H9 (cell line): ENCODE measurements at places on chromosomes 6 and 20. TPM values are rescaled to one million over a fixed set of nuclear protein-coding genes. Genes with fewer than 3 reads are reported as not detected.

DCBLD1 gene
- total RNA-seq: 8.5 and 10.1 TPM in 2 replicates

COL21A1 gene
- total RNA-seq: 1.4 and 1.8 TPM in 2 replicates

DEFB124 gene
- total RNA-seq: not detected in 2 replicates

MLN gene
- total RNA-seq: not detected in 2 replicates

DNA sequence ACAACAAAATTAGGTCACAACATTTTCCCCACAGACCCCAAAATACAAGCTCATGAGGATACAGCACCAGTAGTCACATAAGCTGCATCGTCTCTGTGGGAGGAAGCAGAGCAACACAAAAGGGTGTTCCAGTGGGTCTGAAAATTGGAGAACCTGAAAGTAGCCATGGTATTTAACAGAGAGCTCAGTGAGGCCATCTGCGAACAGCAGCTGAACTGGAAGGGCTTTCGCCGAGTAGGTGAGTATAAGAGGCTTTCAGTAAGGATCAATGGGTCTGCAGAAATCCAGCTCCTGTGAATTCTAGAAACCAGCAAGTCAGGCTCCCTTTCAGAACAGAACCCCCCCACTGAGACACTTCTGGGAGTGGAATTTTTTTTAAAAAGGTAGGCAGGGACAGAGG is 120.0 kb upstream of the RREB1 start:
- no peaks in the 10 kb centered on the region for H3K36me3 ChIP-seq
- H3K27ac ChIP-seq: no peak overlapping the region
- no peaks in the 10 kb centered on the region for H3K27me3 ChIP-seq
- no peak overlapping the region for H3K4me3 ChIP-seq

GRCh38 chr6:110897433-110897832 is 22.8 kb downstream of the AMD1 start:
- no peak for DNase-seq
- H3K4me3 ChIP-seq: no peak overlapping the region
- peaks cover 59% of the 10 kb centered on the region for H3K36me3 ChIP-seq
- no peaks in the 10 kb centered on the region for H3K27me3 ChIP-seq
- H3K4me1 ChIP-seq: no peaks in the 10 kb centered on the region

DNA sequence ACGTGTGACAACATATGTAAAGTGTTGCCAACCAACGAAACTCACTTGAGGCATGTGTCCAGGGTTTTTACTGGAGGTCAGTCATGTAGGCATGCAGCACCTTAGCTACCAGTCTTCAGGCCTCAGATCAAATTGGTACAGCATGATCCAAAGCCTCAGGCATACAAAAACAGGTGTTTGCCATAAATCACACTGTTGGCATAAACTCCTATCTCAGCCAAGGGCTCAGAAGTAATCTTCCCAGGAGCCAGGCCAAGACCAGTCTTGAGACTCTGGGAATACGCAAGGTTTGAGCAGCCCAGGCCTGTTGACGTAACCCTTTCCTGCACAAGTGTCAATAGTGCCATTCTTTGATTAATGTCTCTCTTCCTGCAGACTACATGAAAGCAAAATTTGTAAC is 163.5 kb downstream of the PRL start:
- peaks cover 22% of the 10 kb centered on the region for H3K36me3 ChIP-seq
- no peak overlapping the region for H3K27ac ChIP-seq
- DNase-seq: no peak
- H3K4me1 ChIP-seq: peaks cover 2% of the 10 kb centered on the region; the same call in 1 of the 2 replicates

GRCh38 chr20:62119591-62120364 is 2.5 kb upstream of the LSM14B start:
- H3K36me3 ChIP-seq: peaks cover 8% of the 10 kb centered on the region
- no peak overlapping the region for H3K4me3 ChIP-seq
- no peak overlapping the region for H3K27ac ChIP-seq

GRCh38 chr6:56958481-56958880 is 3.6 kb downstream of the BEND6 start:
- no peaks in the 10 kb centered on the region for H3K36me3 ChIP-seq
- H3K4me1 ChIP-seq: peaks cover 2% of the 10 kb centered on the region; the same call in 1 of the 2 replicates
- no peak overlapping the region for H3K27ac ChIP-seq
- H3K27me3 ChIP-seq: no peaks in the 10 kb centered on the region; the same call in 1 of the 2 replicates

DNA sequence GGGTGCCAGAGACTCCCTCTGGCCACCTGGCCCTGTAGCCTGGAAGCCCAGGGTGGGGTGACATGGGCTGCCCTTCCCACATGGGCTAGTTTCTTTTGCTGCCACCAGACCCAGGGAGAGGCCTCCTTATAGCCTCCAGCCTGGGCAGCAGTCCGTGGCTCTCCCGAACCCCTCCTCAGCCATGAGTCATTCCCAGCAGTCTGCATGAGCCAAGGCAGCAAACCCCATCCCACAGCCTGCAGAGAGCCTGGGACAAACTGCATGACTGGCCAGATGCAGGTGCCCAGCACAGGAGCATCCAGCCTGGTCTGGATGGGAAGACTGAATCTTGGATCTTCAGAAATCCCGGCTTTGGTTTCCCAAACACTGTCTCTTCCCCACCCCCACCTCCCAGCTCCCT is 75.7 kb downstream of the MRPL14 start:
- no peaks in the 10 kb centered on the region for H3K27me3 ChIP-seq
- no peaks in the 10 kb centered on the region for H3K36me3 ChIP-seq
- no peak overlapping the region for H3K27ac ChIP-seq
- H3K4me1 ChIP-seq: peaks cover 4% of the 10 kb centered on the region; the same call in 1 of the 2 replicates

DNA sequence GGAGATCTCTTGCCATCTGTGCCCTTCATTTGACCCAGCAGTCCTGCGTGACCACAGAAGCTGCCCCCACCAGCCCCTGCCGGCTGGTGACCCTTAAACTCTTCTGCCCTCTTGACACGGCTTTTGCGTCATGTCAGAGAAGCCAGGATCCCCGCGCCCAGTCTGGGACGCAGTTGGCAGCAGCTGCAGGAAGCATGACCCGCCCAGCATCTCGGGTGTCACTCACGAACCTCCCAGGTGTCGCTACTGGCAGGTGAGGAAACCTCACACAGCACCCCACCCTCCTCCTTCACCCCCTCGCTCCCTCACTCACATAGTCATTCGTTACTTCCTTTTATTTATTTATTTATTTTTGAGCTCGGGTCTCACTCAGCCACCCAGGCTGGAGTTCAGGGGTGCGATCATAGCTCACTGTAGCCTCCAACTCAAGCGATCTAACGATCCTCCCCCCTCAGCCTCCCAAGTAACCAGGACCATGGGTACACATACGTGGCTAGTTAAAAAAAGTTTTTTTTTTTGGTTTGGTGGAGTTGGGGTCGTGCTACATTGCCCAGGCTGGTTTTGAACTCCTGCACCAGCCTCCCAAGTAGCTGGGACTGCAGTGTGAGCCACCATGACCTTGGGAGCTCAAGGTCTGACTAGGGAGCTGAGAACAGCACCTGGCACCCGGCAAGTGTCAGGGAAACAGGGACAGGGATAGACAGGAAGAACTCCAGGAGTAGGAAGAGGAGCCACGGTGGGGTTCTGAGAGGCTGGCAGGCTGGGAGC is 14.1 kb upstream of the SPDEF start:
- no peak for DNase-seq
- no peaks in the 10 kb centered on the region for H3K27me3 ChIP-seq
- no peaks in the 10 kb centered on the region for H3K36me3 ChIP-seq
- H3K4me1 ChIP-seq: no peaks in the 10 kb centered on the region
- no peak overlapping the region for H3K4me3 ChIP-seq

DNA sequence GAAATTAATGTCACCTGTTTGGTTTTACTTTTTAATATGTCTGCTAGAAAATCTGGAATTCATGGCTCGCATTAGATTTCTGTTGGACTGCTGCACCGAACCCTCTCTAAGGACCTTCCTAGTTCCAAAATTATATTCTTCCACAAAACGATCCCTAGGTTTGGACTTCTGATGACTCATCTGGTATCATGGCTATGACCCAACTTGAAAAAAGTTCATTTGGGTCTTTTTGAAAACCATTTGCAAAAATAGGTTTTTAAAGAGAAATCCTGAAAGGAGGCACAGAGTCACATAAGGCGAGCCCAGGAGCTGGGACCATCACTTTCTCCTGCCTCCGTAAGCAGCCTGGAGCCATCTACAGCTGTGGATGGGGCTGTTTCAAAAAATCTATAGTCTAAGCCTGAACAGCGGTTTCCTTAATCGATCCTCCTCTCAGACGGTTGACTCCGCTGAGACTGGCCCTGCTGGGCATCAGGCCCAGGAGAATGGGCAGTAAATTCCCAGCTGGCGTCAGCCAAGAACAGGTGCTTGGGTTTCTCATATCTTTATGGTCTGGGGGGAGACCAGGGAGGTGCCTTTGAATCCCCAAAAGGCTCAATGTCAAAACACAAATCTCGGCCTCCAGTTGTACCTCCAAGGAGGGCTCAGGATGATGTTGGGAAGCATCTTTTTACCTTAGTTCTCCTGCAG is 44.6 kb downstream of the SLC24A3 start:
- H3K27me3 ChIP-seq: no peaks in the 10 kb centered on the region
- no peaks in the 10 kb centered on the region for H3K36me3 ChIP-seq

- H3K27ac ChIP-seq: no peak overlapping the region
- H3K36me3 ChIP-seq: peaks cover 23% of the 10 kb centered on the region
- no peaks in the 10 kb centered on the region for H3K4me1 ChIP-seq
- no peaks in the 10 kb centered on the region for H3K27me3 ChIP-seq
Measured at GRCh38 chr6:26432627-26433201, 7.6 kb upstream of the BTN3A3 start.

DNA sequence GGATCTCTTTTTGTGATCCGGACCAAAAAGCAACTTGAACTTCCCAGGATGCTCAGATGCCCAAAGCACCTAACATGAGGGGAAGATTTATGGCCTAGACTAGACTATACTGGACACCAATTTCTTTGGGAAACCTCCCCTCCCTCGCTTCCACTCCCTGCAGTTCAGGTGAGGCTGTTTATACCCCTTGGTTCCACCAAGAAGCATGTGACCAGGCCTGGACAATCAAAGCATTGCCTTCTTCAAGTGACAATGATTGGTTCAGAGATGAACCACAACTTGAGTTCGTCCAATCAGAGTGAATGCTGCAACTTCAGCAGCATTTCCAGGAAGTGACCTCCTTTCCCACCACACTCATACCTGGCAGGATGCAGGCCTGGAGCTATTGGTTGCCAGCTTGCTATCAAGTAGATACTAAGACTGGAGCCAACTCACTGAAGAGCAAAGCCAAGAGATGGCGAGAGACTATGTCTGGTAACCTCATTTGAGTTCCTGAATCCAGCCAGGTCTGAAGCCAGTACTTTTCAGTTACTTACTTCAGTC is 45.6 kb upstream of the SLC9A8 start:
- H3K36me3 ChIP-seq: peaks cover 9% of the 10 kb centered on the region; the same call in 2 of the 3 replicates
- DNase-seq: no peak
- peaks cover 19% of the 10 kb centered on the region for H3K4me1 ChIP-seq
- no peaks in the 10 kb centered on the region for H3K27me3 ChIP-seq

GRCh38 chr6:149012040-149012545 is 265.3 kb downstream of the UST start:
- H3K4me3 ChIP-seq: no peak overlapping the region
- peaks cover 14% of the 10 kb centered on the region; the same call in 1 of the 2 replicates for H3K4me1 ChIP-seq
- no peaks in the 10 kb centered on the region for H3K36me3 ChIP-seq

DNA sequence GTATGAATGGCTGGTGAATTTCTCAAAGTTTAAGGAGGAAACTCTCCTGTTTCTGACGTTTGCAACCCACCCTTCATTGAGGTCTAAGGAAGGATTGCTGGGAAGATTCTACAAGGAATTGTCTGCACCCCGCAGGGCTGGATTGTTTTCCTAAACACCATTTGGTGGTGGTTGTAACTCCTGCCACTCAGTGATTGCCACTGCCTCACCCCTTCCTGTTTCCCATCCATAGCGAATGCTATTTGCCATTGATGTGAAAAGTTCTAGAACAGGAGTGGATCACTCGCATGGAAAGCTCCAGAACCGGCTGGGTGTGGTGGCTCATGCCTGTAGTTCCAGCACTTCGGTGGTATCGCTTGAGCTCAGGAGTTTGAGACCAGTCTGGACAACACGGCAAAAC is 8.7 kb upstream of the DSP start:
- DNase-seq: peak; percentile 50
- no peak overlapping the region for H3K27ac ChIP-seq
- no peaks in the 10 kb centered on the region for H3K27me3 ChIP-seq
- H3K36me3 ChIP-seq: no peaks in the 10 kb centered on the region
- no peak overlapping the region for H3K4me3 ChIP-seq

GRCh38 chr6:984031-984430 is 291.1 kb upstream of the EXOC2 start:
- H3K4me3 ChIP-seq: no peak overlapping the region
- H3K27ac ChIP-seq: no peak overlapping the region
- no peak for DNase-seq
- no peaks in the 10 kb centered on the region; the same call in 1 of the 2 replicates for H3K27me3 ChIP-seq
- H3K4me1 ChIP-seq: no peaks in the 10 kb centered on the region; the same call in 1 of the 2 replicates

DNA sequence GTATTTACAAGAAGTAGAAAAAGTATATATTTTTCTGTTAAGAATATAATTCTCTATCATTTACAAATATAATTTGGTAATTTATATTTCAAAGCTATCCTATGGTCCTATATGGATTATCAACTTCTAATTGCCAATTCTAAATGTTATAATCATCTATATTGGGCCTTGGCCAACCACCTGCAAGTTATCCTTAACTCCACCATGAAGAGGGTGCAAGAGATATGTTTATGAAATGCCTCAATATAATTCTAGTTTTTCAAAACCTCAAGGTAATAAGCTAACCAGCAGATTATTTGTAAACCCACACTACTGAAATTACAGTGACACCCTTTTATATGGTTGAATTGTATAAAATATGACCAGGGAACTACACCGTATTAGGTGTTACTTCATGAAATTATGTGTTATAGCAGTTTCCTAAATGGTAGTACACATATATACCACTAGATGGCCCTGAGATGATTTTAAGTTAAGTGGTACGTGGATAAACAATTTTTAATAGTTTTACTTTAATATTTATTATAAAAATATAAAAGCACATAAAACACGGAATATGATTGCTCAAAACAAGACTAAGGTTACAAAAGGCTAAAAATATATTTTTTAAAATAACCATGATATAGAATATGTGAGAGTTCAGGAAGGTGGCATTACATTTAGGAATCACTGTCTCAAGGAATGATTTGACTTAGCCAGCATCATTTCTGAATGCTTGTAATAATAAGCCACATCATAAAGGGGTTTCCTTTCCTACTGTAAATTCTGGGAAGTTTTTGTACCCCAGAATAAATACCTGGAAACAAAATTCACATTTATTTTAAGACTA is 9.8 kb upstream of the PNISR start:
- no peaks in the 10 kb centered on the region for H3K4me1 ChIP-seq
- H3K27ac ChIP-seq: no peak overlapping the region
- no peak overlapping the region for H3K4me3 ChIP-seq
- H3K27me3 ChIP-seq: no peaks in the 10 kb centered on the region

DNA sequence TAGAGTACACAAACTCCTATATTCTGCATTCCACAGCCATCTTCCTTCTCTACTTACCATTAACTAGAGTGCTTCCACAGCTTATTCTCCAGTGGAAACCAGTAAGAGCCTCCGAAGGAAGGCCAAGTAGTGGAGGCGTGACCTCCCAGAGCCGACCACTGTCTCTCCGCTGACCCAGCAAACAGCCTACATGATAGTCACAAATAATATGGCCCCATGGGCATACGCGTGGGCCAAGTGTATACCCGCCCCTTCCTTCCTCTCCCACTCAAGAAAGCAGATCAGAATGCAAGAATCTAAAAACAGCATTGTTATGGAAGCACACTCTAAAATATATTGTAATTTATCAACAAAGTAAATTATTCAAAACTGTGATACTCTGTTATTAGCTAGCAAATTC is 526.6 kb upstream of the JARID2 start:
- no peaks in the 10 kb centered on the region for H3K27me3 ChIP-seq
- no peak overlapping the region for H3K4me3 ChIP-seq
- H3K4me1 ChIP-seq: peaks cover 3% of the 10 kb centered on the region; the same call in 1 of the 2 replicates
- no peak for DNase-seq
- no peaks in the 10 kb centered on the region for H3K36me3 ChIP-seq
- H3K27ac ChIP-seq: no peak overlapping the region

GRCh38 chr6:27428502-27428901 is 39.9 kb downstream of the ZNF391 start:
- no peaks in the 10 kb centered on the region for H3K36me3 ChIP-seq
- no peaks in the 10 kb centered on the region for H3K27me3 ChIP-seq
- H3K27ac ChIP-seq: no peak overlapping the region
